ENCODE measurements at places on chromosomes 6 and 20.

DNA sequence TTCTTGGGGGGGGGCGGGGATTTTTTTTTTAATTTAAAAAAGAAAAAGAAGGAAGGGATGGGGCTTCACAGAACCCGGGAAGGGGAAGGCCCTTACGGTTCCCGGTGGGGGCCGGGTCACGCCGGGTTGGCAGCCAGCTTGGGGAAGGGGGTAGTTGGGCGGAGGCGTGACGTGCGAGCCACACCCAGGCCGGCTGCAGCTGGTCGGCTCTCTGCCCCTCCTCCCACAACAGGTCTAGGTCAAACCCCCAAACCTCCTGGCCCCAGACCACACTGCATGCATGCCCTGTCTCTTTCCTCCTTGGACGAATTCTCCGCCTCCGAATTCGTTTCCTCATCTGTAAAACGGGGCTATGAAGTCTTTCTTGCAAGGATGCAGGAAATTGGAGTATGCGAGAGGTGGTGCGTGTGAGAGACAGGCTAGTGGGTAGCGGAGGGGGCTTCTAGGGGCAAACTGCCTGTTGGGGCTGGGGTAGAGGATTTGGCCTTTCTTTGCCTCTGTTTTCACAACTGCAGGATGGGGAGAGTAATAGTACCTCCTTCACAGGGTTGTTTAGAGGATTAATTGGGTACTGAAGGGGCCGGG is 828 bp downstream of the HCK start:
- no peak for DNase-seq

GRCh38 chr6:165636402-165637048 is 26.5 kb downstream of the PDE10A start:
- DNase-seq: no peak

GRCh38 chr20:9210356-9210755 is 141.5 kb downstream of the PLCB4 start:
- DNase-seq: no peak

DNA sequence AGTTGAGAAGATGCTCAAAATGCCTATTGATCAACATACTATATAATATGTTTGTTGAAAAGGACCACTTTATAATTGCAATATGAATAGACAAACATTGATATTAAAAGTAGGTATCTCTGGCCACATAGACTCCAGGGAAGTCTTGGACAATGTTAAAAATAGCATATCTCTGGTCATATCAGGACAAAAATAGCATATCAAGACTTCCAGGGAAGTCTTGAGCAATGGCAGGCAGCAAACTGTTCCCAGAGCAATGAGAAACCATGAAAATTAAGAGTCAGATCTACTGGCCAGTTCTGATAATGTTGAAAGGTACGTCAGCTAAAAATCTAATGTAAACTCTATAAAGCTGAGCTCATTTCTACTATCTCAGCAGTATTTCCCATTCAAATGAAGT is 1130.3 kb upstream of the CITED2 start:
- DNase-seq: no peak

GRCh38 chr6:168042426-168043192 is 36.4 kb downstream of the FRMD1 start:
- DNase-seq: no peak

- no peak for DNase-seq
Observed at GRCh38 chr6:133241901-133242636, 912 bp downstream of the EYA4 start.

- DNase-seq: no peak
Observed at GRCh38 chr6:136696238-136696637, 96.0 kb downstream of the MAP3K5 start.

DNA sequence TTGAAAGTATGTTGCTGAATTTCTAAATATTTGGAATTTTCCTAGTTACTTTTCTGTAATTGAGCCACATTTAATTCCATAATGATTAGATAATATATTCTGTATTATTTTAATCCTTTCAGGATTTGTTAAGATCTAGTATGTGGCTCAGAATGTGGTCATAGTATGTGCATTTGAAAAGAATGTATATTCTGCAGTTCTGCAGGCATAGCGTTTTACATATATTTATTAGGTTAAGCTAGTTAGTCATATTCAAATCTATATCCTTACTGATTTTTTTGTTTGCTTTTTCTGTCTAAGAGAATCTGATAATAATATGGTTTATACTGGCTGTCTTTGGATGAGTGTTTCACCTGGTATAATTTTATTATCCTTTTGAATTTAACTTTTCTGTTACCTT is 33.2 kb downstream of the LIN28B start:
- DNase-seq: no peak

GRCh38 chr20:54208548-54209176 is 775 bp downstream of the PFDN4 start:
- DNase-seq: no peak

DNA sequence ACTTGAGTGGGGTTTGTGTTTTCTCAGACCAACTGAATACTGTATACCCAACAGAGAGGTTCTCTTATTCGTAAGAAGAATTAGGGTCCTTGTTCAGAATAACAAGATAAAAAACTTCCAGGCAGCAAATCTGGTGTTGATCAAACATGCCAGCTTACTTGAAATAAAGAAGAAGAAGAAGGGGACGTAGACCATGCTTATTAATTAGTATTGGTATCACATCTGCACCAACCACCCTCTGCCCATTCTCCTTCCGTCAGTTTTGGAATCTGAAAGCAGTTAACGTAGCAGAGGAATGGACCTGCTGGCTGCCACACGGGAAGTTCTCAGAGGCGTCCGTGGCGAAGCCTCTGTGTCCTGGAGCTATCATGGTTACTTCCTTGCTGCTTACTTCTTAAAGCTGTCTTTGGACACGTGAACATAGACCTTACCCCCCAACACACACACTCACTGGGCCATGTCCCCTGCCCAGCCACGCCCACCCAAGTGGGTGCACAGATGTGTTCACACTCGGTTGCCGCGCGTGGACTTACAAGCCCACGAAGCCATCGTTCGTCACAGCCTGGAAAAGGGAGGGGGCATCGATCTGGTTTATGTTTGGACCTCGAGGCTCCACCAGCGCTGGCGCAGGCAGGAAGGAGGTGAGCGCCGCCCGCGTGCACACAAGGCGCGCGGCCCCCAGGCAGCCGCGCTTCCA is 4.1 kb upstream of the DLL1 start:
- no peak for DNase-seq

DNA sequence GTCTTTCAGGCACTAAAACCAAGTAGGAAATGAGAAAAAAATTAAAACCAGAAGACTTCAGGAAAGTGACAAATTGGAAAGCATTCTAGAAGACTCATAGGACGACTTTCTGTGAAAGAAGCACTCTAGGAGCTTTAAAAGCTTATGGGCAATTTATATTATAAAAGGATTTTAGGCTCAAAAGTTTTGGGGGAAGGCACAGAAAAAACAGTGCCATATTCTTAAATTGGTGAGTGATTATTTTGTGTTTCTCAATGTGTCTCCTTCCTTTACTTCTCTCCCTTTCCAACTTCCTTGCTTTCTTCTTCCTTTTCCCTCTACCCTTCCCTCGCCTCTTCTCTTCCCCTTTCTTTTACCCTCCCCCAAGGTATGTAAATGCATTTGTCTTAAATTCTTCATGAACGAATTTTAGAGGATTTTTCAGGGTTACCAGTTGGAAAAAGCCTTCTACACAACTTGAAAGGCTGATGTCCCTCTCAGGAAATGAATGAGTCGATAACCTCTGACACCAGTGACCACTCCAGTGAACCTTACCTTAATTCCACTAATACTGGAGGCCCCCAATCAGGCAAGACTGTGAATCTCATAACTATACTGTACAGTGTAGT is 2.6 kb upstream of the LIN28B start:
- DNase-seq: no peak

DNA sequence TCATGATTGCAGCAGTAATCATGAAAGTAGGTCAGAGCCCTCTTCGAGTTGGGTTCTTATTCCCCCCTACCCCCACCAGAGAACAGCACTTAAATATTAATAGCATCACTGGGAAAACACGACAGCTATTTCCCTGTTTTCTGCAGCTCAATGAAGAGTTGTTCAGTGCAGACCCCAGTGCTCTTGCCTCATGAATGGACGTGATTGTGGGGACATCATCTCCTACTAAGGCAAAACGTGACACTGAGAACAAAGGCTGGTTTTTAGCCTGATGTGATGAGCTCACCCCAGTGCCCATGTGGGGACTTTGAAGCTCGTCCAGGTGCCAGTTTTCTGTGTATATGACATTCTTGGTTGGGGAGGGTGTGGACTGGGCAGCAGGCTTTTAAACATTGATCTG is 105.9 kb downstream of the SLC35F1 start:
- no peak for DNase-seq

- no peak for DNase-seq
Observed at GRCh38 chr20:7124120-7124519, 356.6 kb downstream of the BMP2 start.

DNA sequence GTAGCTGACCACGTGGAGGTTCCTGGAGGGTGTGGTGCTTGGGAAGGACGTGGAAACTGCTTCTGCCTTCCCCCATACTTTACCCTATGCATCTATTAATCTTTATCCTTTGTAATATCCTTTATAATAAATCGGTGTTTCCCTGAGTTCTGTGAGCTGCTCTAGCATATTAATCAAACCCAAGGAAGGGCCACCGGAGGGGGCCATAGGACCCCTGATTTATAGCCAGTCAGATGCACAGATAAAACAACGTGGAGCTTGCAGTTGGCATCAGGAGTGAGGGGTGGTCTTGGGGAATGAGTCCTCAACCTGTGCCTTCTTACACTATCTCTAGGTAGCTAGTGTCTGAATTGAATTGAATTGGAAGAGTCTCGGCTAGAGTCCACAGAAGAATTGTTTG is 36.5 kb upstream of the TFAP2A start:
- DNase-seq: no peak

GRCh38 chr6:33984466-33985312 is 161.2 kb downstream of the GRM4 start:
- no peak for DNase-seq

DNA sequence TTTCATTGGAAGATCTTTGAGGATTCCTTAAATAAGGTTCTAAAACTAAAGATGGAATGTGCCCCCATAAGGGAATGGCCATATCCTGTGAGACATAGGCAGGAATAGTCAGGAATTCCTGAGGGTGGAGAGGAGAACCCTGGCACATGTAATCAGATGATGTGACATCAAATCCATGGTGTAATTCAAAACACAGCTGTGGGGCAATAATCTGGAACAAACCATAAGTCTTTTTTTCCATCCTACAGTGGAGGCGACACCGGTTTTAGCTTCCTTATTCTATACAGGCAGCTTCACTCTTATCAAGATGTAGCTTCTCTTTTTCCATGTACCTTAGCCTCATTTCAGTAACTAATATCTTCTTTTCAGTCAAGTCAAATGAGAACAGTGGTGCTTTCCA is 133.6 kb upstream of the CITED2 start:
- no peak for DNase-seq

- DNase-seq: no peak
Observed at GRCh38 chr6:142523515-142524375, 221.9 kb downstream of the ADGRG6 start.

DNA sequence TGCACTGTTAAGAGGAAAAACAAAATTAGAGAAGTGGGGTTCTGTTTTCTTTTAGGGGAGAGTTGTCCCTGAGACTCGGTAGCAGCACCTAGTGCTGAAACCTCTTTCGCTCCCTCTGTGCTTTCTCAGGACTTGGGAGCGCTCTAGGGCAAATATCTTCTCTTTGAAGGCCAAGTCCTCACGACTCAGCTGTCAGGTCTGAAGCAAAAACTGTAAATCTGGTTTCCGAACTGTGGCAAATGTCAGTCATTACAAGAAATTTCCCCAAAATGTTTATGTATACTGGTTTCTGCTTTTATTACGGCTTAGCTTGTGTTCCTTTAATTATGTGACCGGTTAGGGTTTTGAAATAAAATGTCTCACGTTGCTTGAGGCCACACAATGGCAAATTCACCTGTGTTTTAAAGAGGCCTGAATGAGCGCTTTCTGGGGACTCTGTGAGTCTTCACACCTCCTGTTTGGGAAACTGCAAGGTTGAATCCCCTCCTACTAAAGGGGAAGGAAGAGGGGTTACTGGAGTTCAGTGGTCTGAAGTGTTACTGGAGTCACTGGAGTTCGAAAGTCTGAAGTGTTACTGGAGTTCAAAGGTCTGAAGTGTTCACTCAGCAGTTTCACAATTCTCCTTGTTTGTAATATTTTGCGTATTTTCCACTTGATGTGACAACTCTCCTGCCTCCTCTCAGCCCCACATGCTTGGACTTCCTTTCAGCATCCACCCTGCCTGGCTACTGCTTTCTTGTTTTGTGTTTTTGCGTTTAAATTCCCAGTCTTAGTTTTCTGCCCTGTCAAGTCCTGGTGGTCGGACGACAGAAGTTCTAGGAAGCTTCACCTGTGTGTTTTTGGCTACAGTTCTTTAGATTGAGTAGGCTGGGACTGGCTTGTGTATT is 1.6 kb downstream of the SMPDL3A start:
- DNase-seq: no peak

GRCh38 chr20:63394069-63394919 is 33.1 kb upstream of the CHRNA4 start:
- DNase-seq: no peak

DNA sequence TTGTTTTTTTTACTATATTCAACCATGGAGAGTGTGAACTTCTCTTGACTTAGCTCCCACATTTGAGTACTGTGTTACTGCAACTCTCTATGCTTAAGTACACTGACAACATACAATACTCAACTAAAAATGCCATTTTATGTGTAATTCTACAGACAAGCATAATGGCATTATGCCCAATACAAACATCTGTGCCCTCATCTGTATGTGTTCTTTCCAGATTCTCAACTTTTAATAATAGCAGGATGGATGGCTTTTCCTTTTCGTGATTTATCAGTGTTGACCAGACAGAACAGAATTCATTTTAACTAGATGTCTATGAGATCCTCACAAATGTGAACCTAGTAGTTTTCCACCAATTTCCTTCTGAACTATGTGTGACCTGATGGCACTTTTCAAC is 84.2 kb upstream of the MARCKS start:
- DNase-seq: no peak

- peak; percentile 72 for DNase-seq
Observed at GRCh38 chr20:59151820-59152219, 11.8 kb upstream of the ZNF831 start.

GRCh38 chr6:113843500-113844073 is 13.6 kb upstream of the MARCKS start:
- DNase-seq: no peak

DNA sequence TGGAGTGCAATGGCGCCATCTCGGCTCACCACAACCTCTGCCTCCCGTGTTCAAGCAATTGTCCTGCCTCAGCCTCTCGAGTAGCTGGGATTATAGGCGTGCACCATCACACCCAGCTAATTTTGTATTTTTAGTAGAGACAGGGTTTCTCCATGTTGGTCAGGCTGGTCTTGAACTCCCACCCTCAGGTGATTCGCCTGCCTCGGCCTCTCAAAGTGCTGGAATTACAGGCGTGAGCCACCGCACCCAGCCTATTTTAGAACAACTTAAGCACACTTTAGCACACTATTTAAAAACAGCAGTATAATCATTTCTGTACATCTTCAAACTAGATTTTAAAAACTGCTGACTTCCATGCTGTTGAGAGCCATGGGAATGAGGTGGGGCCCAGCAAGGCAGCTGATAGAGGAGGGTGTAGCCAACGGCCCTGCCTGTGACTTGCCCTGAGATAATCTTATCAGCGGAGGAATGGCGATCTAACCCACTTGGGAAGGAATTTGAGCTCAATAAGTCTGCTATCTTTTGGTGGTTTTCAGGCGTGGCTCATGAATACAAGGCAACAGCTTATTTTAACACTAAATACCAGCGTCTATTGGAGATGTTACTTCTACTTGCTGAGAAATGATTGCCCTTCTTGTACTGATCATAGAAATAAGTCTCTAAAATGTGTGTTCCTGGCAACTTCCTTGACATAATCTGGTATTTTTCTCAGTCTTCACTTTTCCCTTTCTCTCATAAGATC is 12.1 kb downstream of the ZDHHC14 start:
- no peak for DNase-seq

GRCh38 chr20:57662456-57663240 is 42.4 kb upstream of the ZBP1 start:
- no peak for DNase-seq
